ENCODE measurements at places on chromosomes 16 and 17. TPM values are rescaled to one million over a fixed set of nuclear protein-coding genes. Genes with fewer than 3 reads are reported as not detected.

The GNGT2 gene
- total RNA-seq: 1.1 TPM

The CDH13 gene
- 68.9 TPM for total RNA-seq

The FBXW10B gene
- total RNA-seq: not detected

The ELAC2 gene
- total RNA-seq: 67.3 TPM

The RNFT1 gene
- 10.9 TPM for total RNA-seq

The MPO gene
- not detected for total RNA-seq

The NPIPB13 gene
- total RNA-seq: 1.6 TPM

DNA sequence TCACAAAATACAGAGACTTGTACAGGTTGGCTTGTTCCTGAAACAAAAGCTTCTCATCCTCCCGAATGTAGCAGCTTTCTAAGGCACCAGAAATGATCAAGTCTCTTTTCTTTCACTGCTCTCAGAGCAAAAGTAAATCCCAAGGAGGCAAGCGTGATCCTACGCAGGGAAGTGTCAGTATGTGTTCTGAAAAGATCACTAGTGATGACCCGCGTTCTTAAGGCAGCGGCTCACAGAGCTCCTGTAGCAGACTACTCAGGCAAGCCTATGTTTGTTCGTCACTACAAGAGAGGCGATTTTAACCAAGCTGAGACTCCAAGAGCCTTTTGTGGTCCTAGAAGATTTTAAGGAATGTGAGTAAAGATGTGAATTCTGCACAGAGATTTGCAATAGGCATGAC lies 34.5 kb downstream of the WIPI1 start:
- DNase-seq: no peak

DNA sequence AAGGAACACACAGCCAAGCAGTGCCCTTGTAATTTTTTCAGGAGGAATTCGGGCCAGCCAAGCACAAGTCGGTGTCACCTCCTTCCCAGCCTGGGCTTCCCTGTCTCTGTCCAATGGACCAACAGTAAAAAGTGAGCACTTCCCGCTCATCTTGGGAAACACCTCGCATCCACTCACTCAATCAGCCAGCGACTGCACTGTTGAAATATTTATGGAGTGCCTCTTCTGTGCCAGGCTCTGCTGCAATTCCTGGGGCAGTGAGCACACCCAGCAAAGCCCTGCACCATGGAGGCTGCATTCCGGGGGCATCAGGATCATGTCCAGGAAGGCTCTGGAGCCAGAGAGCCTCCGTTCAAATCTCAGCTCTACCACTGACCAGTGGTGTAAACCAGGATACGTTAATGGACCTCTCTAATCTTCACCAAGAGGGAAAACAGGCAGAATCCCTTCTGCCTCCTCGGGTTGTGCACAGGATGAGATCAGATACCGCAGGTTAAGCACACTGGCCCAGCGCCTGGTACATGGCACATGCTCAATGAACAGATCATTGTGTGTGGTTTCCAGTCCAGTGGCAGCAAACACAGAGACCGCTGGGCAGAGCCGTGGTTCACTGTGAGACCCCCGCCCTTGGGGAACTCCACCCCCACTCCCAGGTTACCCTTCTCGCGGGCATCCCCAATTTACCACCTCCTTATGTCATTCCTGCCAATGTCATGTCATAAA lies 194.3 kb downstream of the ZNF423 start:
- no peak for DNase-seq

GRCh38 chr16:54489225-54490111 lies 202.9 kb upstream of the IRX3 start:
- no peak for DNase-seq

- DNase-seq: no peak
Observed at GRCh38 chr17:55663400-55663799, 59.3 kb downstream of the TMEM100 start.

GRCh38 chr16:87308826-87309225 lies 8.4 kb downstream of the C16orf95 start:
- DNase-seq: no peak

DNA sequence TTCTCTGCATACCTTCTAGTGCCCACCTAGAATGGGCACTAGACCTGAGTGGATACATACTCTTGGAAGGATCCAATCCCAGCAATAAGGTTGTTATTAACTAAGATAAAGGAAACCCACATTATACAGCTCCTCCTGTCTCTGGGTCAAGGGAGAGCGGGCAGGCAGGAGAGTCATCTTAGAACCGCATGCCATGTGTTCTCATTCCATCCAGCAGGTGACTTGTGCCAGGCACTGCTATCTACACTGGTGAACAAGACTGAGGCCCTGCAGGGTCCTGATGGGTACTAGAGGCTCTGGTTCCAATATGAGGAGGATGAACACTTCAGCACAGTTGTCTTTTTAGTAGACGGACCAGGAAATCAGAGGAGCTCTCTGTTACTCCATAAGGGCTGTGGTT lies 5.9 kb upstream of the CD300H start:
- no peak for DNase-seq

DNA sequence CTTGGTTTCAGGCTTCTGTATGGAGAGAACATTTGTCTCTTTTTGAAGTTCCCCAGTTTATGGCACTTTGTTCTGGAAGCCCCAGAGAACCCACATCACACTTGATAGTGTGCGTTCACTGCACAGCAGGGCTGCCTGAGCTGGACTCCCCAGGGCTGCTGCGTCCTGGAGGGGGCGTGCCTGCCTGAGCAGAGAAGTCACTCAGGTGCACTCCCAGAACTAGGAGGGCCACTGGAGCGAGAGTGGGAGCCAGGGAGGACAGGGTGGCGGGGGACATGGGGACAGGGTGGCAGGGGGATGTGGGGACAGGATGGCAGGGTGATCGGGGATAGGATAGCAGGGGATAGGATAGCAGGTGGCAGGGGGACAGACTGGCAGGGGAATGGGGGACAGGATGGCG lies 43.9 kb upstream of the ZNF469 start:
- DNase-seq: no peak

- no peak for DNase-seq
Observed at GRCh38 chr17:6352801-6353560, 81.9 kb downstream of the AIPL1 start.

DNA sequence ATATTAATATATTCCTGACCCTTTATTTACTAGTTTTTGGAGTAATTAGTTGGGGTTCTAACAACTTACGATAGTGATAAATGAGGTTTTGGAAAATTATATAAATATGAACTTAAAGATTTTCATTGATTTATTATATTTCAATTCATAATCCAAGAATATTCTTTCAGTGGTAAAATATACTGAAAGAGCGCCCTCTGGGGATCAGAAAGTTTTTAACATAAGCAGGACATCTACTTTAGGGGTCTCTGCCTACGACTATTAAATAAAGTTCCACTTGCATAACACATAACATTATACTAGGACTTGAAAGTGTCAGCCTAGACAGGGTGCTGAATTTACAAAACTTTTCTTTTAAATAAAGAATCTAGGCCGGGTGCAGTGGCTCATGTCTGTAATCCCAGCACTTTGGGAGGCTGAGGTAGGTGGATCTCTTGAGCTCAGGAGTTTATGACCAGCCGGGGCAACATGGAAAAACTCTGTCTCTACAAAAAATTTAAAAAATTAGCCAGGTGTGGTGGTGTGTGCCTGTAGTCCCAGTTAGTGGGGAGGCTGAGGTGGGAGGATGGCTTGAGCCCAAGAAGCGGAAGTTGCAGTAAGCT lies 15.6 kb downstream of the RFWD3 start:
- DNase-seq: peak; percentile 32

GRCh38 chr17:57342963-57343589 lies 86.8 kb downstream of the MSI2 start:
- DNase-seq: no peak

DNA sequence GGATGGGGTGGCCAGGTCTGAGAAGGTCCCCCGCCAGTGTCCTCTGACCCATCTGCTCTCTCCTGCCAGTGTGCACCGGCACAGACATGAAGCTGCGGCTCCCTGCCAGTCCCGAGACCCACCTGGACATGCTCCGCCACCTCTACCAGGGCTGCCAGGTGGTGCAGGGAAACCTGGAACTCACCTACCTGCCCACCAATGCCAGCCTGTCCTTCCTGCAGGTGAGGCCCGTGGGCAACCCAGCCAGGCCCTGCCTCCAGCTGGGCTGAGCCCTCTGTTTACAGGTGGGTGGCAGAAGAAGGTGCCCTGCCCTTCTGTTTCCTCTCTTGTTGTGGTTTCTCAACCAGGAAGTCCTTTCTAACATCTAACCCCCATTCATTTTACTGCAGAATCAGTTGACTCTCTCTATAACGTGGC lies 7.1 kb downstream of the ERBB2 start:
- DNase-seq: no peak

- peak; percentile 64 for DNase-seq
Observed at GRCh38 chr17:65783845-65784334, 222.4 kb upstream of the AXIN2 start.

GRCh38 chr17:39794249-39794970 lies 56.7 kb downstream of the GRB7 start:
- no peak for DNase-seq

DNA sequence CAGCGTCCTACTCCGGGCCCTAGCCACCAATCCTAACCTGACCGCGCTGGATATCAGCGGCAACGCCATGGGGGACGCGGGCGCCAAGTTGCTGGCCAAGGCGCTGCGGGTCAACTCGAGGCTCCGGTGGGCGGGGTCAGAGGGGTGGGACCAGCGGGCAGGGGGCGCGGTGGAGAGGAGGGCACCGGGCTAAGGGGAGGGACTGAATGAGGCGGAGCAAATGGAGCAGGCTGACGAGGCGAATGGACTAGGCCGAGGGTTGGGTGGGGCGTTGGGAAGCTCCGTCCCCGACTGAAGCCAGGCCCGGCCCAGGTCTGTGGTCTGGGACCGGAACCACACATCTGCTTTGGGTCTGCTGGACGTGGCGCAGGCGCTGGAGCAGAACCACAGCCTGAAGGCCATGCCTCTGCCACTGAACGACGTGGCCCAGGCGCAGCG lies 4.6 kb downstream of the CARMIL2 start:
- DNase-seq: no peak

- DNase-seq: no peak
Observed at GRCh38 chr17:17029938-17030337, 12.3 kb upstream of the MPRIP start.

DNA sequence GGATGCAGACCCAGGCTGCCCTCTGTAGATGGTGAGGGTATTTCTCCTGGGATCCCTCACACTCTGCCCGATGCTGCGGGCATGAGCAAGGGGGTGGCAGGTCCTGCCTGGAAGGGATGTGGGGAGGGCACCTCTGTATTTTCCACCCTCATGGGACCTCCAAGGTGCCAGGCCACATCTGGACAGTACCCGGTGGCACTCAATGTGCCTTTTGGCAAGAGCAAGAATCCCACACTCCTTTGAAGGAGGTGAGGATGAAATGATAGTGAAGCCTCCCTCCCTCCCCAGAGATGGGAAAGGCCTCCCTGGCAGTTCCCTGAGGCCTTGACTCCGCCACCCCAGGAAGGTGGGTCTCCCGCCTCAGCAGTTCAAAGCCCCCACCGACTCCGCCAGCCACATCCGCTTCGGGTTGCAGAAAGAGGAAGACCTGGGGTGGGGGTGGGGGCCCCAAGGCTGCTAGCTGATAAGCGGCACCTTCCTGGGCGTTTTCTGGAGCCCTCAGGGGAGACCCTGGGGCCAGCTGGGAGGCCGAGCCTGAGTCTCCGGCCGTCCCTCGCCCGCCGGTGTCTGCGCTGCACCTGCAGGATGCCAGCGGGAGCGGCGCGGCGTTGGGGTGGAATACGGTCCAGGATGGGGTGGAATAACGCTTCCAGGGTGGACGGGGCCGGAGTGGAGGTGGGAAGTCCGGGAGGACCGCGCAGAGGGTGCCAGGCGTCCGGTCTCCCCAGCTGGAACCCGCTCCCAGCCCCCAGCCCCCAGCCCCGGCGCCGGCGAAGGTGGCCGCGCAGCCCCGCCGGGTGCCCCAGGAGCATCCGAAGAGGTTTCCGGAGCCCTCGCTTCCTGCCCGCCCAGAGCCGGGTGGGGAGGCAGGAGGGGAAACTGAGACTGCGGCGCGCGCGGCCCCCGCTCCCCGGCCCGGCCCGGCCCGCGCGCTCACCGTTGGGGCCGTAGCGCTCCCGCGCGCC lies 718 bp downstream of the ATP2A3 start:
- no peak for DNase-seq

DNA sequence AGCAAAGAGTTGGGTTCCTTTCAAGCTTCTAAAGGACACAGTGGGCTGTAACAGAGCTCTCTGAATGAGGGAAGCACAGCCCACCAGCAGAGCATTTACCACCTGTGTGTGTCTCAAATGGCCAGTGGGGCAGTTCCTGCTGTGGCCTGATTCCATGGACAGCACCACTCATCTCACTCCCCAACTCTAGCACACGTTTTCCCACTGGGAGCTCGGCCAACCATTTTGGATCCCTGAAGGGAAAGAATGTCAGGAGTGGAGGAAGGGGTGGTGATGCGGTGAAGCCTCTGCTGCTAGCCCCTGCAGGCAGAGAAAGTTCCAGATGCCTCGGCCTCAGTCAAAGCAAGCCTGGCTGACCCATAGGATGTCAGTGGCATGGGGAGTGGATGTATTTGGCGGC lies 86.6 kb downstream of the PLXDC1 start:
- DNase-seq: no peak

DNA sequence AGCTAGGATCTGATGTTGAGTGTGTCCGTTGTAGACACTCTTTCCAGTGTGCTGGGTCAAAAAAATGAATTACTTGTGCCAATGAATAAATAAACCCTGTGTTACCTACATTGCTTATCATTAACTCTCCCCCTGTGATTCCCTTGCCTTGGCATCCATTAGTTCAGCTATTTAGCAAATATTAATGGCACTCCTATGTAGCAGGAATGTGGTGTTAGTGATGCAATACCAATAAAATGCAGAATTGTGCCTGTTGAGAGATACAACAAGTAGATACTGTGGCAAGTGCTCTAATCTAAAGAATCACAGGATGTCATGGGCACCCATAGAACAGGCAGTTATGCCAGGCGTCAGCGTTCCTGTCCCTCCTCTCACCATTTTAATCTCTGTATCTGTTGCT lies 343.2 kb downstream of the PMP22 start:
- DNase-seq: no peak

DNA sequence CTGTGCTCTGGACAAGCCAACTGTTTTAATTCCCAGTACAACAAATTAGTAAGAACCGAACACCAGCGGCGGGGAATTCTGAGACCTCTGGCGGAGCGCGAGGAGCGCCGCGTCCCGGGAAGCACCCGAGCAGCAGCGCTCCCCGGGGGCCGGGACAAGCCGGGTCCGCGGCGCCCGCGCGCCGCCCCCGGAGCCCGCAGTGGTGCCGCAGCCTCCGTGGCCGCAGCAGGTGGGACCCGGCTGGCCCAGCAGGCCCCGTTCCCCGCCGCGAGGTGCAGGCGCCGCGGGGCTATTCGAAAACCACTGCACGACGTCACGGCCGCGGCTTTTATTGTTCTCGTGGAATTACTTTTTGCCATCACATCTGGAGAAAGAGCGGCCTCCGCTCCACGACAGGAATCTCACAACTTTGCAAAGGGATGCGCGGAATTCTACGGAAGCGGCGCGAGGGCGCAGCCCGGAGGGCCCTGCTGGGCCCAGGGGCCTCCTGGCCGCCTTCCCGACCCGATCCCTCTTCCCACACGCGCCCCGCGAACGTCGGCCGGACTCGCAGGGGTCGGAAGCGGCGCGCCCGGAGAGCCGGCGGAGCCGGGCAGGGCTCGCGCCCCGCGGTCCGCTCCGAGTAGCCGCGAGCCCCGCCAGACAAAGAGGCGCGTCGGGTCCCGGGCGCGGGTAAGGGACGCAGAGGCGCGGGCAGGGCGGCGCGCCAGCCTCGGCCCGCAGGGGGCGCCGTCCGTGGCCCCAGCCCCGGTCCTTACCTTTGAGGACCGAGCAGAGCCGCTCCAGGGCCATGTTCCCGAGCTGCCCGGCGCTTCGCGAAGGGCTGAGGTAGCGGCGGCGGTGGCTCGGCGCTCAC lies 696 bp downstream of the NETO2 start:
- peak; percentile 33 for DNase-seq

Measured in dermis microvascular lymphatic vessel endothelial cell (primary cell).